ENCODE measurements at places on chromosomes 5 and 9. TPM values are rescaled to one million over a fixed set of nuclear protein-coding genes. Genes with fewer than 3 reads are reported as not detected.

- no peak overlapping the region for H3K27ac ChIP-seq
- no peak overlapping the region for H3K4me3 ChIP-seq
- peaks cover 7% of the 10 kb centered on the region for H3K36me3 ChIP-seq
- H3K27me3 ChIP-seq, result no peaks in the 10 kb centered on the region
- peaks cover 36% of the 10 kb centered on the region for H3K4me1 ChIP-seq
These were observed 64.5 kb upstream of the TGFBR1 start for GRCh38 chr9:99040251-99040900.

- H3K27ac ChIP-seq, result no peak overlapping the region
- no peak overlapping the region for H3K4me3 ChIP-seq
- peaks cover 6% of the 10 kb centered on the region for H3K27me3 ChIP-seq
- no peak for DNase-seq
- peaks cover 6% of the 10 kb centered on the region for H3K4me1 ChIP-seq
These were observed 212.8 kb downstream of the GNA14 start for GRCh38 chr9:77435277-77435676.

GRCh38 chr5:78521455-78521854 lies 127.1 kb downstream of the LHFPL2 start:
- H3K27me3 ChIP-seq, result peaks cover 65% of the 10 kb centered on the region
- H3K36me3 ChIP-seq, result no peaks in the 10 kb centered on the region
- peaks cover 6% of the 10 kb centered on the region for H3K4me1 ChIP-seq
- no peak overlapping the region for H3K27ac ChIP-seq
- no peak for DNase-seq

- H3K4me3 ChIP-seq, result no peak overlapping the region
- no peak for DNase-seq
- peaks cover 5% of the 10 kb centered on the region for H3K4me1 ChIP-seq
- H3K27ac ChIP-seq, result no peak overlapping the region
These were observed 4.2 kb upstream of the GDNF start for GRCh38 chr5:37844009-37844408.

DNA sequence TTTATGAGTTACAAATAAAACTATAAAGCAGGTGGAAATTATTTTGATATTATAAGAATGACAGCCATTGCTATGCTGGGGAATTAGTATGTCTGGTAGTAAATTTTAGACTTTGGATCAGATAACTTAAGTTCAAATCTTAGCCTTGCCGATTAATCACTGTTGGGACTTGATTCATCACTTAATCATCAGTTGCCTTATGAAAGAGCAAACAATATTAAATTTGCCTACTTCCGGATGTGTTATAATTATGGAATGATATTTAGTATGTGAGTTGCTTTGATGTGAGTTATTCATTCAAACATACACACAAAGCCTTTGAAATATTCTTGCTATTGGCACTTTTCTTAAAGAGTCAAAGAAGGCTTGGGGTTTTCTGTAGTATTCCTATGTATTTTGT lies 717.7 kb downstream of the BRINP1 start:
- DNase-seq, result no peak
- H3K27me3 ChIP-seq, result no peaks in the 10 kb centered on the region
- no peaks in the 10 kb centered on the region for H3K4me1 ChIP-seq
- peak overlapping the region; percentile 5 for H3K27ac ChIP-seq
- H3K36me3 ChIP-seq, result no peaks in the 10 kb centered on the region

- no peaks in the 10 kb centered on the region for H3K36me3 ChIP-seq
- H3K4me1 ChIP-seq, result peaks cover 59% of the 10 kb centered on the region
- H3K27me3 ChIP-seq, result no peaks in the 10 kb centered on the region
- peak overlapping the region; percentile 59 for H3K4me3 ChIP-seq
These were observed 52.4 kb downstream of the ANKH start for GRCh38 chr5:14818931-14819790.

- H3K4me1 ChIP-seq, result no peaks in the 10 kb centered on the region
- peaks cover 30% of the 10 kb centered on the region for H3K27me3 ChIP-seq
- H3K4me3 ChIP-seq, result no peak overlapping the region
- DNase-seq, result no peak
These were observed 28.7 kb downstream of the DRD1 start for GRCh38 chr5:175415303-175415702.

DNA sequence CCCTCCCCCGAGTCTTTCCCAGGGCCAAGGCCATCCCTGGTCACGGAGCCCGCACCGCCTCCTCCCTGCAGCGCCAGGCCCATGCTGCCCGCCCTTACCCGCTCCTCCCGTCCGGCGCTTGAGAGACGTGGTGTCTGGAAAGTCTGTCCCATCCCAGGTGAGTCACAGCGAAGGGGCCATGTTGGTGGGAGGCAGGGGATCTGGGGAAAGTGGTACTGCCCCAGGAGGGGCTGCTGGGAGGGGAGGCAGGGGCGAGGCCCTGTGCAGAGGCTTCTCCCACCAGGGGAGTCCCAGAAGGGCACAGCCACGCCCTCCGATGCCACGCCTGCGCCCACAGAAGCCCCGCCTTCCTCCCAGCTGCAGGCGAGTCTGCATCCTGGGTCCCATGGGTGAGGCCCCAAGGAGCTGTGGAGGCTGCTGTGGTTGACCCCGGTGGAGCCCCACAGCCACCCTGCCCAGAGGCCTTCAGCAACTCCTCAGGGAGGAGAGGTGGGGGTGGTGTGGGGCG lies 107.0 kb upstream of the PPP1R26 start:
- H3K4me3 ChIP-seq, result no peak overlapping the region
- H3K27ac ChIP-seq, result no peak overlapping the region
- no peaks in the 10 kb centered on the region for H3K4me1 ChIP-seq

DNA sequence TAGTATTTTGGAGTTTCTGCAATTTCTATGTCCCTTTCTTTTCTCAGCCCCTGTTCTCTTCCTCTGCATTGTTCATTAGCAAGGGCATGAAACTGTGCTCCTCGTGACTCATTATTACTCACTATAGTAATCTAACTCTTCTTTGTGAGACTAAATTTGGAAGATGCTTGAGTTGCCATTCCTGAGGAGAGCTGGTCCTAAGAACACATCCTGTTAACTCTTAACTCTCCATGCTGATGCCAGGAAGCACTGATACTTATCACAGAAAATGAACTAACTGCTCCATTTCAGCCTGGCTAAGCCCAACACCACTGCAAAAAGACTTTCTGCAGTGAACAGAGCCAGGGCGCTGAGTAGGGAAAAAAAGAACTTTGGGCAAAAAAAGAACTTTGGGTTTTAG lies 10.6 kb upstream of the CSNK1A1 start:
- peak overlapping the region; percentile 10 for H3K4me3 ChIP-seq
- no peaks in the 10 kb centered on the region for H3K27me3 ChIP-seq
- no peak for DNase-seq
- peak overlapping the region; percentile 3 for H3K27ac ChIP-seq

DNA sequence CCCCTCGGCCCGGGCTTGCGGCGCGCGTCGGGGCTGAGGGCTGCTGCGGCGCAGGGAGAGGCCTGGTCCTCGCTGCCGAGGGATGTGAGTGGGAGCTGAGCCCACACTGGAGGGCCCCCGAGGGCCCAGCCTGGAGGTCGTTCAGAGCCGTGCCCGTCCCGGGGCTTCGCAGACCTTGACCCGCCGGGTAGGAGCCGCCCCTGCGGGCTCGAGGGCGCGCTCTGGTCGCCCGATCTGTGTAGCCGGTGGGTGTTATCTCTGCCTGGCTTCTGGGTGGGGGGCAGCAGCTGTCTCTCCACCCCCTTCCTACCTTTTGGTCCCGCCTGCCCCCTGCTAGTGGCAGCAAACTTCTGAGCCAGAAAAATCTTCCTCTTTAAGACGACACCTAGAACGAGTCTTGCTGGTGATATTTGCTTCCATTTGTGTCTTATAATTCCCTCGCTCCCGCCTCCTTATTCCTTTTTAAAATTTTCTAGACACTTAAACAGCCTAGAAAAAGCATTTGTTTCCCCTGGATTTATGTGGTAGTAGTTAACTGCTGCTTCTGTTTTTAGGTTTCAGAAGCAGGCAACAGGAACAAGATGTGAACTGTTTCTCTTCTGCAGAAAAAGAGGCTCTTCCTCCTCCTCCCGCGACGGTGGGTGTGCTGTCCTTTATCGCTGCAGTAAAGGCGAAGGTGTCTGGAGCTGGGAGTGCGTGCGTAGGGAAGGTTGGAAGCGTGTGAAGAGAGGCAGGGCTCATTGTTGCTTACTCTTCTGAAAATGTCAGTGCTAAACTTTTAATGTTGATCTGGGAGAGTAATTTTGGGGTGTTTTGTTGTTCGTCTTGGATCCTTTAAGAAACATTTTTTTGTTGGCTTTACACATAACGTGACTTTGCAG lies 554 bp downstream of the JAK2 start:
- peak overlapping the region; percentile 96 for H3K4me3 ChIP-seq
- peaks cover 6% of the 10 kb centered on the region for H3K36me3 ChIP-seq
- no peaks in the 10 kb centered on the region for H3K27me3 ChIP-seq
- peak; percentile 36 for DNase-seq
- H3K4me1 ChIP-seq, result peaks cover 49% of the 10 kb centered on the region

DNA sequence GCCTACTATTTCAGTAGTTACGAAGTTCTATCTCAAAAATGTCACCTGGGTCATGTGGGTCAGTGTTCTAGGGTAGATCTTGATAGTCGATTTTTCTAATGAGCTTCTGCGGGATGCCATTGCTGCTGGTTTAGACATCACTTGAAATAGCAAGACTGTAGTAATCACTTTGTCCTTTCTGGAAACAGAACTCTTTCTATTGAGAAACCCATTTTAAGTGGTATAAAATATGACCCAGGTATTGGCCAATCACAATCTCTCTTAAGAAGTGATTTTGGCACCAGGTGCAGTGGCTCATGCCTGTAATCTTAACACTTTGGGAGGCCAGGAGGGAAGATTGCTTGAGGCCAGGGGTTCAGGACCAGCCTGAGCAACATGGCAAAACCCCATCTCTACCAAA lies 17.6 kb downstream of the ARRDC3 start:
- DNase-seq, result no peak
- H3K27me3 ChIP-seq, result no peaks in the 10 kb centered on the region
- H3K4me1 ChIP-seq, result peaks cover 12% of the 10 kb centered on the region

DNA sequence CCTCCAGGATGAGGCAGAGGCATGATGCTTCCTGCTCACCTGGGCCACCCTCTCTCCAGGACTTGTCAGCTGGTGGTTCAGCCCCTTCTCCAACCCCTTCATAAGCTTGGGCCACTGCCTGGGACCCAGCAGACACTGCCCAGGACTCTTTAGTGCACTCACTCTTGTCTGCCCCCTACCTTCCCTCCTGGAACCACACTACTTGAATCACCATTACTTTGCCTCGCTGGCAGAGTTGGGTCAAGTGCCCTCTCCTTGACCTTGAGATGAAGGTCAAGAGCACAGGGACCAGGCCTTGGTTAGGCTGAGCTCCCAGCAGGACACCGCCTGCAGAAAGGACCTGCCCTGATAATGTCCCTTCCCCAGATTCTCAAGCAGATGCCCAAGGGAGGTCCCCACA lies 8.5 kb upstream of the ENDOG start:
- H3K27me3 ChIP-seq, result no peaks in the 10 kb centered on the region
- no peaks in the 10 kb centered on the region for H3K4me1 ChIP-seq
- peaks cover 3% of the 10 kb centered on the region for H3K36me3 ChIP-seq
- H3K4me3 ChIP-seq, result no peak overlapping the region
- DNase-seq, result no peak
- H3K27ac ChIP-seq, result no peak overlapping the region

DNA sequence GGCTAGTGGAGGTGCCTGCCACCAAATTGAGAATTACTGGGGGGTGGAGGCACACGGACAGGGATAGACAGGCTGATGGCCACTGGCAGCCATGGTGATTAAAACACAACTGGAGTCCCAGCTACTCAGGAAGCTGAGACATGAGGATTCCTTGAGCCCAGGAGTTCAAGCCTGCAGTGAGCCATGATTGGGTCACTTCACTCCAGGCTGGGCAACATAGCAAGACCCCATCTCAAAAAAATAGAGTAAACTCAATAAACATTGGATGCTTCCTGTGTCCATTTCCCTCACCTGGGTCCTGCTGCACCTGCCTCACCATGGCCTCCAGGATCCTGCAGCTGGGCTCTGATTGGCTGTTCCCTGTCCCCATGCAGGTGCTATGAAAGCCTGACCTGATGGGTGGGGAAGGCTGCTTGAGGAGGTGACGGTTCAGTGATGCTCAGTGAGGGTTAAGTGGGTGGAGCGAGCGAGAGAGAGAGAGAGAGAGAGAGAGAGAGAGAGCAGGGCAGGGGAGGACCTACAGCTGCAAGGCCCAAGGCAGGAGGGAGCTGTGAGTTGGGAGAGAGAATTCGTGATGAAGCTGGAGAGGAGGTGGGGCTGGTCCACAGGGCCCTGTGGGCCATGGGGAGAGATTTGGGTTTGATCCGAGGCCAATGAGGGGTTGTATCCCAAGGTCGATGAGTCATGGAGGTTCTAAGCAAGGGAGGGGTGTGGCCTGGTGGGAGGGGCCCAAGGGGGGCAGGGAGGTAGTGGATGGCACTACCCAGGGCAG lies 36.7 kb upstream of the FUBP3 start:
- peaks cover 50% of the 10 kb centered on the region for H3K27me3 ChIP-seq
- no peaks in the 10 kb centered on the region for H3K36me3 ChIP-seq
- no peak overlapping the region for H3K4me3 ChIP-seq
- peaks cover 3% of the 10 kb centered on the region for H3K4me1 ChIP-seq
- H3K27ac ChIP-seq, result no peak overlapping the region

DNA sequence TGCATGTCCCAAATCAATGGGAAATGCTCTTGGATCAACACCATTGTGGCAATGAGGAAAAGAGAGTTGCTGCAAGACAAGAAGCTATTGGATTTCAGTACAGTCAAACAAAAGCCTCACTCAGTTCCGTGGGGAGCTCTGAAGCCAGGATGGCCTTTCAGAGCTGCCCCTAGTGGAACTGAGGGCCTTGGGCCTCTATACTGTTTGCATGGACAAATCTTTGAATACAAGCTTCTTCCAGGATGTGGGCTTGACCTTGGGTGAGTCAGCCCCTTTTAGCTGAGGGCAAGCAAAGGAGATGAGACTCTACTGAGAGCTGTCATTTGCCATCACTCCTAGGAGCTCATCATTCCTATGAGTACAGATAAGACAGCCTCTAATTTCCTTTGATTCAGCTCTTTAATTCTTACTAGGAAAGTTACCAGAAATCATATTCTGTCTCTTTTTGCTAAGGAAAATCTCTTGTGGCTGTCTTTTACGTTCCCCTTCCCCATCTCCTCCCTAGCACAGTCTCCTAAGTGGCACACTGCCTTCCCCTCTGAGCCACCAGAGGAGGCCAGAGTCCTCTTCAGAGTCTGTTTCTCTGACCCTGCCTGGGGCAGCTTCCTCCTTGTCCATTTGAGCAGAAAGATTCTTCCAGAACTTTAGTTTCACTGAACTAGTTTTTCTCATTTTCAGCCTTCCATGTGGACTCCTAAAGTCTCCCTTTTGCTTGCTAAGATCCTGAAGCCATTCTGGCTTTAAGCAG lies 168.8 kb upstream of the POC5 start:
- no peaks in the 10 kb centered on the region for H3K27me3 ChIP-seq
- H3K4me3 ChIP-seq, result no peak overlapping the region
- H3K4me1 ChIP-seq, result no peaks in the 10 kb centered on the region
- no peak for DNase-seq

GRCh38 chr9:137605121-137606004 lies at the start of gene ARRDC1:
Gene ARRDC1 (plus strand): TSS chr9:137605686. CDS start chr9:137605718, 32 bp downstream.
- no peak within 1 kb of the TSS for H3K27ac ChIP-seq
- H3K4me1 ChIP-seq, result peaks cover 24% of the 10 kb centered on the region
- H3K27me3 ChIP-seq, result no peaks in the 10 kb centered on the region
- peak within 1 kb of the TSS; percentile 84 for H3K4me3 ChIP-seq

GRCh38 chr9:20505574-20505973 lies 116.7 kb downstream of the MLLT3 start:
- H3K4me3 ChIP-seq, result no peak overlapping the region
- peaks cover 77% of the 10 kb centered on the region for H3K4me1 ChIP-seq
- H3K27ac ChIP-seq, result no peak overlapping the region
- H3K36me3 ChIP-seq, result peaks cover 3% of the 10 kb centered on the region
- no peak for DNase-seq
- no peaks in the 10 kb centered on the region for H3K27me3 ChIP-seq

IFNK gene
- total RNA-seq, result not detected

SOHLH1 gene
- not detected for total RNA-seq

RGS7BP gene
- total RNA-seq, result not detected

ACTL7A gene
- not detected for total RNA-seq
